Putamen (tissue), 1 donor: ENCODE measurements at places on chromosomes 2 and 18.

- no peak for DNase-seq
Measured at GRCh38 chr2:218701806-218702205, 8.8 kb upstream of the TTLL4 start.

GRCh38 chr2:196256585-196256984 is 85.2 kb upstream of the STK17B start:
- no peak for DNase-seq

GRCh38 chr2:128750328-128751165 is 431.9 kb upstream of the HS6ST1 start:
- DNase-seq = no peak

- no peak for DNase-seq
Measured at GRCh38 chr2:63789338-63790020, 52.2 kb upstream of the UGP2 start.

GRCh38 chr2:201204655-201205514 is 21.9 kb downstream of the CASP10 start:
- DNase-seq = no peak

GRCh38 chr18:79484661-79485621 is 89.2 kb downstream of the NFATC1 start:
- DNase-seq = no peak

- DNase-seq = no peak
Measured at GRCh38 chr2:167100506-167100905, 212.2 kb downstream of the XIRP2 start.

DNA sequence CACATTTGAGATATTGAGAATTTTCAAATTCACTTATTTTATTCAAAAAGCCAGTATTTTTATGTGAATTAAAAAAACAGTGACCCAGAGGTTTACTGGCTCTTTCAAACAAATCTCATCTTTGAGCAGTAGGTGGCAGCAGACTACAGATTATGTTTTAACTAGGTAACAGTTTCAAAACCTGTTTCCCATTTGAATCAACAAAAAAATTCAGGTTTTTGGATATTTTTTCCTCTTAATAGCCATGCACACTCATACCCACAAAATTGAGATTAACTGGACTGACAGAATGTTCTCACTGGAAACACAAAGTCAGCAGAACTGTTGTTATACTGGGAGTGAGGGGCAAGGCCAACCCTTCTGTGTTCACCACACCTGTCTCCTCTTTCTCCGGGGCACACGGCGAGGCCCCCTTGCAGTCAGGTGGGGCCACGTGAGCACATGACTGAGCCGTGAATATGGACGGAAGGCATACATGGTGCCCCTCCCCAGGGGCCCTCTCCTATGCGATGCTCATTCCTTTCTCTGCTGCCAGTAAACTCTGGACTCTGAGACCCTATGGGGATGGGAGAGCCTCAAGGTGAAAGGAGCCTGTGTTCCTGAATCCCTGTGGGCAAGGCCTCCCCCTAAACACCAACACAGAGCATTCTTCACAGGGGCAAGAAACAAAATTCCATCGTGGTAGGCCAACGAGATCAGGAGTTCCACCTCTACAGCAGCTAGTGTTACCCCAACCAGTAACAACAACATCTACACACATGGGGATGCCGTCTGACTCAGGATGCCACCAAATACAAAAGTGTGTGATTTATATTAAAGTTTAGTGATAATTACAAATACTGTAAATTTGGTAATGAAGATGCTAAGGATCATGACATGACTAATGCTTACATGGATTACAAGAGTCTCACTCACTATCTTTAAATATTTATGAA is 80.4 kb downstream of the LPIN2 start:
- peak; percentile 45 for DNase-seq

DNA sequence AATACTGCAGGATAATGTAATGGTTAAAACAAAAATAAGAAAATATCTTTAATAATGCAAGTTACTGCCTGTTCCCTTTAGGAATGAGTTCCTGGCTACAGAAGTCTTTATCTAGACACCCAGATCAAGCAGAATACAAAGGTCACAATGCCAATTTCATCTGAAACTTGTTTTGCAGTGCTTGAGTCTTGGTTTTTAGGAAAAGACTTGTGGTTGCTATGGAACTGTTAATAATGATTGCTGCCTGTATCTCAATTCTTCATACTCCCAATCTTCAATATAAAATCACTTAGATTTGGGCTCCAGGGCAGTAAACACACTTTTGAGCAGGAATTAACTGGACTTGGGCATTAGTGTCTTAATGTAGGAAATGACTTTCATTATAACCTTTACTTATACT is 14.2 kb downstream of the CAVIN2 start:
- no peak for DNase-seq

DNA sequence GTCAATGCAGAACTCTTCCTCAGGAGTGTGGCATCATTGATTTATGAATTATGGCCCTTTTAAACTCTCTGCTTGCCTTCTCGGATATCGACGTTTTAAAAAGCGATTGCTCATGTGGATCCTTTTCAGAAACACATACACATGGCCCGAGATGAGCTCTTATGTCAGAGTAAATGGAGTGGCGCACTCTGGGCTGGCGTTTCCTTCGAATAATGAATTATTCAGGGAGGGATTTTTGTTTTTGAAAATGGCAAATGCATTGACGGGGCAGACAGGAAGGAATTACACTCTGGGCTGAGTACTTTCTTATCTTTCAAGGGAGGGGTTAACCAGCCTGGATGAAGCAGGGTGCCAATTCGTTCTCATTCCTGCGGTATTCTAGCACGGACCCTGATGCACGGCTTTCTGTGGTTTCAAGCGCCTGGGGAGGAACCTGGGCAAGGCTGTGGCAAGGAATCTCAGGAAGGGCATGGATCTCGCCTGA is 142.7 kb downstream of the PRKCE start:
- no peak for DNase-seq

DNA sequence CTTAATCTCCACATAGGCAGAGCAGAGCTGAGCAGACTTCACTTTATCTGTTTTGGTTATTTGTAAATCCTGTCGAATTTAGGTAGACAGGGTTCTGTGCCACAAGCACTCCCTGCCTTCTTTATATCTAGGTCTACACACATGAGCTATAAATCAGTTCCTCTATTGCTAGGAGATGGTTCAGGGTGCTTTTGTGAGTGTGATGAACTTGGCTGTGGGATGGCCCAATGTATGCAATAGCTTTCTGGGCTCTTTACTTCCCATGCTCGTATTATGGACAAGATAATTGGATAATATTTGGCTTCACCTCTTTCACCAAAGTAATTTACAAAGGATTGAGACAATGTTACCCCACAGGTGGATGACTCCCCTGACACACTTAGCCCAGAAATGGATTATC is 72.2 kb downstream of the PLB1 start:
- DNase-seq = no peak

- DNase-seq = peak; percentile 37
Measured at GRCh38 chr18:74064510-74064909, 83.1 kb downstream of the FBXO15 start.

- peak; percentile 22 for DNase-seq
Measured at GRCh38 chr2:126886211-126886915, 12.3 kb upstream of the TEX51 start.

GRCh38 chr18:51051105-51051712 is 21.2 kb downstream of the SMAD4 start:
- DNase-seq = peak; percentile 14

DNA sequence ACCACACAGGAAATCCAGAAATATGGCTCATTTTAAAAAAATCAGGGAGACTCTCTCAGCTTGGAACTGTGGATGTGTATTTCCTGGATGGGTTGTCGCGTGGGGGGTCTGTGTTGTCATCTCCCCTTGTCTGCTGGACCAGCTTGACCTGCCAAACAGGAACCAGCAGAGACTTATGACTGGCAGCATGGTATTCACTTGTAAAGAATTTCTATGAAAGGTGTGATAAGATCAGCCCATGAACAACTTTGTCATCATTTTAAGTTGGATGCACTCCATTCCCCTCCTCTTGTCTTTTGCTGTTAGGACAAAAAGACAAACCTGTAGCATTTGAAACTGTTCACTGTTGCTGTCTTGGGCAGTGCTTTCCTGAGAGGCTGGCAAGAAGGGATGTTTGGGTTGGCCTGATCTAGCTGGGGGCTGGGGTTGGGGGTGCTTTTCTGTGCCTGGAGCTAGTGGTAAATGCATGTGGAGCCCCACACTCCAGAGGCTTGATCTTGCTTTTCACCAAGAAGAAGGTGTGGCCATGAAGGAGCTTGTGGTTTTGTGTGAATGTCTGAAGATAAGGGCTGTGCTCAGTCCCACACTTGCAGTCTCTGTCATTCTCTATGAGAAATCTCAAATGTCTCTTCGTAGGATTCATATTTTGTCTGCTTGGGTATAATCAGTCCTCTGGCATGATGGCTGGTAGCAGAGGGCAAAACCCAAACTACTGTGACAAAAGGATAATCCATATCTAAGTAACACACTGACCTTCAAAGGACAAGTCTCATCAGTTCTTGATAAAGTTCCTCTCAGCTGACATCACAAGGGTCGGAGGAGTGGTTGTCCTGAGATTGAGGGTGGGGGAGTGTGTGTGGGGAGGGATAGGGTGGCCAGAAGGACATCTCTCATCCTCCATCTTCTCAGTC is 39.0 kb downstream of the RALB start:
- DNase-seq = no peak

GRCh38 chr2:23460993-23461392 is 76.0 kb downstream of the KLHL29 start:
- DNase-seq = no peak

GRCh38 chr2:46684661-46685060 is 205.3 kb downstream of the TMEM247 start:
- DNase-seq = no peak

DNA sequence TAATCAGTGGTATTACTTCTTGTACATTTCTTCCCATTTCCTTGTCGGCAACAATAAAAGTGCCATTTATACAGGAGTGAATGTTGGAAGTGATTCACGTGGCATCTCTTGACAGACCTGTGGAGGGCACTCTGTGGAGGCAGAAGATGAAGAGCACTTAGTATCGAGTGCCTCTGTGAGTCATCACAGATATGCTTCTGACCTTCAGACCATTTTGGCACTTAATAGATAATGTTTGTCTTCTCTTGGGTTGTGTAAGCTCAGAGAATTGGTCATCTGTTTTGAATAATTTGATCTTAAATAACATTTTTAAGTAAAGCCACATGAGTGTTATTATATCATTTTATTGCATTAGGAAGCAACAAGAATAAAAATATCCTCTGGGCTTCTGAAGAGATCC is 305.5 kb downstream of the PTPRM start:
- DNase-seq = no peak

DNA sequence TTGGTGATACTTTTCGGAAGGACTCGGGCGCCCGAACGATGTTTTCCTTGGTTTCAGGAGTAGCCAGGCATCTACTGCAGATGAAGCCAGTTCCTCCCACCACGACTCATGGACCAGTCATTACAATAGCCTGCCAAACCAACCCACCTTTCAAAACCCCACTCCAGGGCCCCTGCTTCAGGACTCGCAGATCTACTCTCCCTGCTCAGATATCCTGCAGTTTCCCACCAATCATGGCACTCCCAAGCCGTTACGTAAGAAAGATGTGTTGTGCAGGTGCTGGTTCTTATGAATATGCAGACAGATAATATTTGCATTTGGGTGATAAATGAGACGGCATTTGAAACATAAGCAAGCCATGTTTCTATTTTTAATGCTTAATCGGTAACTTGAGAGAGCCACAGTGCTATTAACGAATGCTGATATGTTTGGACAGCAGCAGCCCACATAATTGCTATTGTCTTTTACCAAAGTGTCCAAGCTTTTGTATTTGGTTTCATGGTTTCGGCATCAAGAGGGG is 3.5 kb upstream of the CYS1 start:
- no peak for DNase-seq

DNA sequence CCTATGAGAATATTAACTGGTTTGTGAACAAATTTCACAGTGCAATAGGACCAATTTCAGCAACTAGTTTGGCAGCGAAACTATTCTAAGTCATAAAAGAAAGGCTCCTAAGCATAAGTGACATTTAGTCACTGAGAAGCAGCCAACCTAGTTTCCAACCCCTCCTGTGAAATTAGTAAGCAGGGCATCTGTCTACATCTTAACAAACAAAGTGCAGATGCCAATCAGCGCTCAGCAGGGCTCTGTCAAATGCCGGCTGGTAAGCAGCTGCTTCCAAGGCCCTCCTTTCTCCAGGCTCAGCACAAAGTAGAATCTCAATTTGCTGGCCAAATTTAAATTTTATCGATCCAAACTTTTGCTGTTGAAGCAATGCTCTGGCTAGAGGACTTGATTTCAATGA is 124.7 kb downstream of the ICOS start:
- no peak for DNase-seq

DNA sequence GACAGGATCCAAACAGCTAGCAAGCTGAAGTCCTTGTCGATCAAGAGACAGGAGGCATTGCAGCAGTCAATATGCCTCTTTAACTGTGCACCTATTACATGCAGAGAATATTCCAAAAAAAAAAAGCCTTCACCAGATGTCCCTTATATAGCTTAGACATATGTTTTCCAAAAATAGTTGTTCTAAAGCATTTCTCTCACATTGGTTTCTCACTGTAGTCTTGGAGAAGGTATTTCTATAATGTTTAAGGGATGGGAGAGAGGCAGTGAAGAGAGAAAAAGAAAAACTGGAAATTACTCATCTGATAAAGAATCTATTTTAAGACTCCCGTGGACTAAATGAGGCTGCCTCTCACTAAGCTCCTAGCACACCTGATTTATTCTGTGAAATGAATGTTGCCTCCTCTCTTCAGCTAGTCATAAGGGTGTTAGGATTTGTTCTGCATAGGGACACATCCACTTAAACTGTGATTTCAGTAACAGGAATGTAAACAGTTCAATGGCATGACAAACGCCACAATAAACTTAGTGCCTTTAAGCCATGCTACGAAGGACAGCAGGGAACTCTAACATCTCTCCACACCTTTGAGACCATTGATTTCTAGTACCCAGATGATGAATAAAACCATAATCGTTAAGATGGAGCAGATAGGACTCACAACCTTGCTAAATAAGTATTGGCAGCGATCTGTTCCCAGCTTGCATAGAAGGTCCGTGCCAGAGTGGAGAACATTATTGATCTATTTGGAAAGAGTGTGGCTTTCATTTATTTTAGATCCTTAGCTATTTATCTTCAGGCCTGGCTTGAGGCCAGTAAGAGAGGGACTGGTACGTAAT is 98.6 kb upstream of the NCK2 start:
- DNase-seq = peak; percentile 67
